Activated CD4-positive, alpha-beta T cell treated with anti-CD3 and anti-CD28 coated beads, Interleukin-2, Interleukin-4, amounts not matched to agents 100 ng/mL and 50 ng/mL, durations not matched to agents 16 hours and 8 hours (primary cell): ENCODE measurements at places on chromosomes 7 and 10.

DNA sequence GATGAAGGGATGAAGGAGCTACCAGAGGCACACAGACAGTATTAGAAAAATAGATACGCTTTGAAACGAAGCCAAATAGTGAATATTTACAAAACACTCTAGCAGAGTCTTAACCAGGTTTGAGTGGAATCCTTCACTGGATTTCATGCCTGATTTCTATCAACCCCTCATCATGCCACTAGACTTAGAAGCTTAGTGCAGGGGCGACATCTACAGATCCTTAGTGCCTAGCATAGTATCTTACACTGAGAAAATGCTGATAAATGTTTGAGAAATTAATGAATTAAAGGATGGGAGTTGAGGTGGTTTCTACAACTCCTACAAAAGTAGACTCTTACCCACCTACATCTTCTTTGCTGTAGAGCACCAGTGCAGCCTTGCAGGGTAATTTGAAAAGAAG, 54.7 kb upstream of the CCNJ start:
- no peak for DNase-seq

GRCh38 chr7:134795231-134795630, 15.8 kb downstream of the CALD1 start:
- no peak for DNase-seq

GRCh38 chr10:107553470-107553869, 389.0 kb upstream of the SORCS1 start:
- DNase-seq = no peak

DNA sequence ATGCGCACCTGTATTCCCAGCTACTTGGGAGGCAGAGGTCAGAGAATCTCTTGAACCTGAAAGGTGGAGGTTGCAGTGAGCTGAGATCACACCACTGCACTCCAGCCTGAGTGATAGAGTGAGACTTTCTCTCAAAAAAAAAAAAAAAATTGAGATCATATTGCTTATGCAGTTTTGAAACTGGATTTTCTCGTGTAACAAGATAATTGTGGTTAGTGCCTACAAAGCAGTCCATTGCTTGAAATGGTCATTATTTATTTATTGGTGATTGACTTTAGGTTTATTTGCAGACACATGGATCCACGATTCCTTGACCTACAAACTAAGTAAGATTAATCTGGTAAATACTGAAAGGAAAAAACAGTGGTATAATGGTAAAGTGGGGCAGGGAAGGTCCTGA, 149.8 kb downstream of the TAX1BP1 start:
- no peak for DNase-seq

DNA sequence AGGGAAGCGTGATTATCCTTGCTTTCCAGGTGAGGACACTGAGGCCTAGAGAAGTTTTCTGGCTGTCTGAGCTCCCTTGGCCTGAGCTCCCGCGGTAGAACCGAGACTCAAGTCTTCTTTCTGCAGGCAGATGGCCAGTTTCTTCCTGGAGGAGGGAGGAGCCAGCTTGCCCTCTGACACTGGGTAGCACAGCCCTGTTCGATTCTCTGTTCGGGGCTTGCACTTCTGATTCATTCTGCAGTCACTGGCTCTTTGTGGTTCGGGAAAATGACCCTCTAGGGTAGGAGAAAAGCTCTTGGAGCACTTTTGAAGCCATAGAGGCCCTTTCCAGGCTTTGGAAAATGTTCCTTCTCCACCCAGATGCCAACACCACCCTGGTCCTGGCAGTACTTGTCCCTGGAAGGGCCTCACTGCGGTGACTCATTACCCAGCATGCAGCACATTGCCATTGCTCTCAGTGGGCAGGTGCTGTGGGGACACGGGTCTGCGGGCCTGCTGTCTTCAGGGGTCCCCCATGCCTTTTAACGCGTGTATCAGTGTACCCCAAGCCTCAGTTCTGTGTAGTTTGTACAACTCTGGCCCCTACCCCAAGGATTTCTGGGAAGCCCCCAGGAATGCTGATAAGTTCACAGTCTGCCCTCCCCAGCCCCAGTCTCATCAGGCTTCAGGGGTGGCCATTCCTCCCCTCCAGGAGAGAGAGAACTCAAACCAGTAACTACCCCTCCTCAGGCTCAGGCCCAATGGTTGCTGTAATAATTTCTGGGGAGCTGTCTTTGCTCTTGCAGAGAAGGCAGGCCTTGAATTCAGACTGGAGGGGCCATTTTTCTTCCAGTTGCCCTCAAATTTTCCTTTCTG, 11.9 kb downstream of the CHST3 start:
- no peak for DNase-seq

- no peak for DNase-seq
Observed at GRCh38 chr7:64651632-64652165, 14.2 kb upstream of the ZNF107 start.

GRCh38 chr7:131882321-131882720, 325.9 kb upstream of the PODXL start:
- DNase-seq = no peak

DNA sequence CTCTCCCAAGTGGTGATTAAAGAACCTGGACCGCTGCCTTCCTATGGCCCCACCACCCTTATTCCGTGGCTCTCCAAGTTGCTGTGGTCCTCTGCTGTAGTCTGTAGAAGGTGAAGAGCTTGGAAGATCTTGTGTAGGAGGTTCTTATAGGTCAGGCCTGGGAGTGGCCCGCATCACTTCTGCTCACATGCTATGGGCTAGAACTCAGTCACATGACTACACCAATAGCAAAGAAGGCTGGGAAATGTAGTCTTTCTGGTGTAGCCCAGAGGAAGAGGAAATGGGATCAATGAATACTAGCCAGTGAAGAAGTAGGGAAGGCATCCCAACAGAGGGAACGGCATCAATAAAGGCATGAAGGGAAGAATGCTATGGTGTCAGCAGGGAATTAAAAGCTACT, 41.3 kb upstream of the AOAH start:
- DNase-seq = no peak

DNA sequence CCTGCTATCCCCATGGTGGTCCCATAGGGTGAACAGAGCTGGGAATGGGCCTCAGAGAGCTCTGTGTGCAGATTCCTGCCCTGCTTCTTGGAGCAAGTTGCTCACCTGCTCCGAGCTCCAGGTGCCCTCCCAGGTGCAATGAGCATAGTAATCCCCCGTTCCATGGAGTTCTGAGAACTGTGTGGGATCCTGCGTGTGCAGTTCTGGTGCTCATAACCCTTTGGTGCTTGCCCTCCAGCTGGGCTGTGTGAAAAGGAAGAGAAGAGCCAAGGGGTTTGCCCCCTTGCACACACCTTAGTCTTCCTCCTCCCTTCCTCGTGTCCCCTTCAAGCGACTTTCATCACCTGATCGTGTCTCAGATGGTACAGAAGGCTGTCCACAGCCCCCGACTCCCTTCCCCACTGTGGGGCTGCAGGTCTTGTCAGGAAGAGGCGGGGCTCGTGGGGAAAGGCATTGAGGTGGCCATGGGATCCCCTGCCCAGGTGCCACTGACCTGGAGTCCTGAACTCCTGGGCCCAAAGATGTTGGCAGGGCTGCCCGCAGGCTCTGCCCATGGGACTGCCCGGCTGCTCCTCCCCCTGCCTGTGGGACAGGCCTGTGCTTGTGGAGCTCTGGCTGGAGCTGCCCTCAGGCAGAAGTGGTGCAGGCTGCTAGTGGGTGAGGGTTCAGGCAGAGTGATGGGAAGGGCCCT, 21.9 kb upstream of the ZNF488 start:
- DNase-seq = no peak

DNA sequence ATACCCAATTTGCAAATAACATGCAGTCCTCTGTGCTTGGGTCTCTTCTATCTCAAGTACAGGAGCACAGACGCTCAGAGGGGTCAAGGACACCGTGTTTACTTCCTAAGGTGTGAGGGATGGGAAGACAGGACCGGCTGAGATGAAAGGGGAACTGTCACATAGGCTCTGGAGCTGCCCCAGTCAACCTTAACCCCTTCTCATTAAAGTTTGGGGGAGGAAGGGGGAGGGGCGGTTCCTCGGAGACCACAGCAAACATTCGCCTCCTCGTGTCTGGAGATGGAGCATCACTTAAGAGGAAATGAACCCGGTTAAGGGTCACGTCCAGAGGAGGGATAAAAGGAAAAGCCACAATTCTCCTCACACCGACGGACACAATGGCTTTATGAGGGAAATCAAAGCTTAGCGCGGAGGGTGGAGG, 1.1 kb downstream of the SH3PXD2A start:
- DNase-seq = no peak

DNA sequence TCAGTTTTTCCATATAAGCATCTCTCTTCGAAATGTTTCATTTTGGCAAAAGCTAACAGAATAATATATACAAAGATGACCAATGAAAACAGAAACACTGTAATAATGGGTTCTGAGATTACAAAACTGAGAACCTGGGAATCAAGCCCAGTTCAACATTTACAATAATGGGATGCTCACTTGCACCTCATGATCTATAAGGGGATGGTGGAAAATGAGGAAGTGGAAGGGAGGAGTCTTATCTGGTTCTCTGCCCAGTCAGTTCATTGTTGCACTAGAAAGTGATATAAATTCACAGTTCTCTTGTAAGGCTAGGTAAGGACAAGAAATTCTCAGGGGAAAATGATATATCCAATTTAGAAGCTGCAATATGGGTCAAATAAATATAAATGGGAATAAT, 31.7 kb upstream of the RHOBTB1 start:
- DNase-seq = no peak

DNA sequence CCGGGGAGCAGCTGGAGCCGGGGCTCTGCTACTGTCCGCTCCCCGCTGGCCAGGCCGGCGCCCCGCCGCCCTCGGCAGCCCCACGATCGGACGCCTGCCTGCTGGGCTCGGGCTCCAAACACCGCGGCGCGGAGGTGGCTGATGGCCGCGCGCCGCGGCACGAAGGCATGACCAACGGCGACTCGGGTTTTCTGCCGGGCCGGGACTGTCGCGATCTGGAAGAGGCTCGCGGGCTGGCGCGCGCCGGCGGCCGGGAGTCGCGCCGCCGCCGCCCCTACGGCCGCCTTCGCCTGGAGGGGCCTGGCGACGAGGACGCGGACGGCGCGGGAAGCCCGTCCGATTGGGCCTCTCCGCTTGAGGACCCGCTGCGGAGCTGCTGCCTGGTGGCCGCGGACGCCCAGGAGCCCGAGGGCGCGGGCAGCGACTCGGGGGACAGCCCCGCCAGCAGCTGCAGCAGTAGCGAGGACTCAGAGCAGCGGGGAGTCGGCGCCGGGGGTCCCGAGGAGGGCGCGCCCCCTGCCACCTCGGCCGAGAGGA, 570 bp downstream of the TBC1D12 start:
- DNase-seq = no peak

DNA sequence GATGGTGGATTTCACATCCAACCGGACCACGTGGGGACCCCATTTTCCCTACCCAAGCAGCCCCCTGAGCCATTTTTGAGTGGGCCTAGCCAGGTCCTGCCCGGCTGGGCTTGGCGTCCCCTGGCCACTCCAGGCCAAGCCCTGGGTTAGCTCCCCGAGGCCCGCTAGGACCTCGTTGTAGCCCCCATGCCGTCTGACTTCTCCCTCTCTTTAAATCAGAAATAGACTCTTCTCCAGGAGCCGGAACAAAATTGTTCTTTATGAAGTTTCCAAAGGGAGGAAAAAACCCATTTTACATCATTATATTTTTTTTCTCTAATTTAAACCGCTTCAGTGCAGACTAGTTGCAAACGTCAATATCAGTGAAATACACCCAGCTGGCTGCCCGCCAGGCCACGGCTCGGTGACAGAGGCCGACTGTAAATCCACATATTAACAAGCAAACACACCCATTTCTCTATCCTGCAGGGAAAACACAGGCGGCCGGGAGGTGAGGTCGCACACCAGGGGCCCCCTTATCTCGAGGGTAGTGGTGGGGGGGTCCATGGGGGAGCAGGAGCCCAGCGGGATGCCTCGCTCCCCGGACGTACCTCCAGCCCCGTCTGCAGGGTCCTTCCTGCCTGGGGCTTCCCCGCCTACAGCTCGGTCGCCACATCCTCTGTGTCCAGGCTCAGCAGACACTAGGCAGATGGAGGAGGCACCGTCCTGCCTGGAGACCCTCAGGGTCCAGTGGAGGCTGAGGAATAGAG, 72.7 kb downstream of the ELFN1 start:
- DNase-seq = no peak

GRCh38 chr10:11057994-11058393, 40.3 kb downstream of the CELF2 start:
- no peak for DNase-seq

DNA sequence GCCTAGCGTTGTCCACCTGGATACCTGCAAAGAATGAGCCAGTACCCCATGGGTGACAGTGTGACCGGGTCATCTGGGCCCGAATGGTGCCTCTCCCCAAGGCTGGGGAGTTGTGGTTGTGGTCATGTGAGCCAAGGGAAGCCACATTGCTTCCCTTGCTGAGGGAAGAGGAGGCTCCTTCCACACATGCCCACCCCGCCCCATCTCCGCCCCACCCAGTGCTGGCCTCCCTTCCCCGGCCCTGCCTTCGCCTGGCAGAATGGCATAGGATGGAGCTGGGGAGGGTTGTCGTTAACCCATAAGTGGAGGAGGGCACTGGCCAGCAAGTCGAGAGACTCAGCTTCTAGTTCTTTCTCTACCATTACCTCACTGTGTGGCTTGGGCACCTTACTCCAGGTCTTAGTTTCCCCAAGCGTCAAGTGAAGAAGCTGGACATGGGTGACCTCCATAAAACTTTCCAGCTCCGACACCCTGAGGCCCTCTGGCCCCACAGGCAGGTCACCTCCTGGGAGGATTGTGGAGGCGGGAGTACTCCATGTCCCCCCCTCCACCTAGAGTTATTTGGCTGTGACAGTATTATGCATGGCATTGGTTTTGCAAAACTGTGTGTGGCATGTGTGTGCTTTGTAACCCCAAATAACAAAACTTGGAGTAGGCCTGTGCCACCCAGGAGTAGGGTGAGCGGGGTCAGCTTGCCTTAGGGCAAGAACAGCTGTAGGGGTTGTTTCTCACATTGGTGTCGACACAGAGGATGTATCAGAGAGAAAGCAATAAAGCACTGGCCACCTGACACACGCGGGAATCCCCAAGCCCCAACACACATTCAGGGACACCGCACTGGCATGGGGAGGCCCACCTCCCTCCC, 90.5 kb upstream of the MACROH2A2 start:
- no peak for DNase-seq

DNA sequence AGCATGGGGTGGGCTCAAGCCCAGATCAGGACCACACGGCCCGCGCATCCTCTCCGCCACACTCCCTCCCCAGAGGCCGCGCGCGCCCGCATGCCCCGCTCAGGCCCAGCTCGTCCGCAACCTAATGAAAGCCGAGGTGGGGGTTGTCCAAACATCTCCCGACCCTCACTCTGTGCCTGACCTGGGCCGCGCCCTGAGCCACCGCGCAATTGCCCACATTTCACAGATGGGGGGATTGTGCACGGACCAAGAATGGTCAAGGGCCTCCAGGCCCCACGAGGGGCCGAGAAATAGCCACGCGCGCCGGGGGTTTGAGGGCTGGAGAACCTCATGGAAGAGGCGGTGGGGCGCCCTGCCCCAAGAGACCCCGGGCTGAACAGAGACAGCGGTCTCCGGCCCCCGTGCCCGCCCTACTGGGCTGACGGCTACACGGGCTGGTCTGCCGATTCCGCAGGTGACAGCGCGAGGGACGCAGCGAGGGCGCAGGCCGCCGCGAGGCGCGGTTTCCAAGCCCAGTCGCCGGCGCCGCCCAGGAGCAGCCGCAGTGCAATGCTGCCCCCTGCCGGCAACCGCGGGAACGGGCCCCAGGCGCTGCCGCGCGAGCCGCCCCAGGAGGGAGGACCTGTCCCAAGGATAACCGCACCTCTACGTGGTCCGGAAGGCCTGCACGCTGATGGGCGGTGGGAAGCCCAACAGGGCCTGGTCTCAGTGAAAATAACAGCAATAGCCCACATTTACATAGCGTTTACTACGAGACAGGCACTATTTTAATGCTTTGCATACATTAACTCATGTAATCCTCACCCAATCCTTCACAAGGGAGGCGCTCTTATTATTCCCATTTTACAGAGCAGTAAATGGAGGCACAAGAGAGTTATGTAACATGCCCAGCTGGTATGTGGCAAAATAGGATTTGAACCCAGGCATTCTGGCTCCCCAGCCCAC, 10.5 kb upstream of the GRID1 start:
- DNase-seq = peak; percentile 81
